ENCODE measurements at places on chromosomes 11 and 22. TPM values are rescaled to one million over a fixed set of nuclear protein-coding genes. Genes with fewer than 3 reads are reported as not detected.

DNA sequence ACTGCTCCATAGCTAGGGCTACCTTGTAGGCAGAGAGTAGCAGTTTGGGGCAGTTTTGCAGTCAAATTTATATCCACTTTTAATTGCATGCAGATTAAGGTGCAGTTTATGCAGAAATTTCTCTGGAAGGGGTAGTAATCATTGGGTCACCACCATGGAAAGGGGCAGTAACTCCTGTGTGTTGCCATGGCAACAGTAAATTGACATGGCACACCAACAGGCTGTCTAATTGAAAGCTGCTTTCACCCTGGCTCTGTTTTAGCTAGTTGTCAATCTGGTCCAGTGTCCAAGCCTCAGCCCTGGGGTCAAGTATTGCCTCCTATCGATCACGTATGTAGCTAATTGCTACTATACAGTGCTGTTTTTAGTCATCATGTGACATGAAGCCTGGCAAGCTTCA lies 786.1 kb upstream of the CNTN5 start:
- no peak for DNase-seq
- H3K4me1 ChIP-seq: no peaks in the 10 kb centered on the region
- H3K36me3 ChIP-seq: no peaks in the 10 kb centered on the region
- H3K27me3 ChIP-seq: no peaks in the 10 kb centered on the region

DNA sequence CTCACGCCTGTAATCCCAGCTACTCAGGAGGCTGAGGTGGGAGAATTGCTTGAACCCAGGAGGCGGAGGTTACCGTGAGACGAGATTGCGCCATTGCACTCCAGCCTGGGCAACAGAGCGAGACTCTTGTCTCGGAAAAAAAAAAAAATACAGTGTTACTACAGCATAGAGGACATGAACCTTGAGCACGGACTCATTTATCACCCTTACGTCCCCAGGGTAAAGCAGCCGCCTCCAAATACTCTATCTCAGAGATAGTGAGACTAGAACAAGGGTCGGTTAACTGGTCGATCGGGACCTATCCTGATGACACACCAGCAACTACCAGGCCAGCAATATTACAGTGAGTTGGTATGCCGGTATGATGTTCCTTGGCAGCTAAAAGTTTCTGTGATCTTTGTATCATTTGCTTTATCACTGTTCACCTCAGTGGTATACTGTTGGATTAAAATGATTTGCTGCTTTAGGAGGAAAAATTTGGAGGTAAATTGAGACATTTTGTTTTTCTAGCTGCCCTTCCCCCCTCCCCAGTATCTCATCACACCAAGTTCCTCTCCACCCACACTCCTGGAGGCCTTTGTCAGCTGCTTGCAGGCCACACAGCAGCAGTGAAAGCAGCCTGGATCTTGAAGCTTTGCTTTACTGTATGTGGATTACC lies 7.0 kb upstream of the SIDT2 start:
- DNase-seq: no peak
- H3K27ac ChIP-seq: no peak overlapping the region
- peaks cover 2% of the 10 kb centered on the region for H3K27me3 ChIP-seq

DNA sequence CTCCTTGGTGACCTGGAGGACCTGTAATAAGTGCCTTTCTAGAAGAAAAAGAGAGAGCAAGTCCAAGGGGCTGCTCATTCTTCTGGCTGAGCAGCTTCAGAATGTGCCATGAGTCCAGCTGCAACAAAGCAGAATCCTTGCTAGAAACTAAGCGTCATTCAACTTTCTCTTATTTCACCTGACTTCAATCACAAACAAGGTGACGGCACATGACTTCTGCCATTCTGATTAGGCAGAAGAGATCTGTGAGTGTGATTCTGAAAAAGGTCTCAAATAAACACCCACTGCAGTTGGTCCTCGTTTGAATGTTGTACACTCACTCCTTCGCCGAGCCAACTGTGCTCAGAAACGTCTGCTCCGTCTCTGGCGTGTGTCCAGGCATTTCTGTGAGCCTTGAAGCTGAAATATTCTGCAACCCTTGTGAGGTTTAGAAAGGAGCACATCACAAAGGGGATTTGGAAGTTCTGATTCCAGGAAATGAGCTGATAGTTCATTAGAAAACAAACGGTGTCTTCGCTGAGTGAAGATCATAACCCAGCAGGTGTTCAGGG lies 623.8 kb upstream of the KIRREL3 start:
- no peak overlapping the region for H3K4me3 ChIP-seq
- H3K4me1 ChIP-seq: peaks cover 22% of the 10 kb centered on the region
- H3K36me3 ChIP-seq: no peaks in the 10 kb centered on the region
- H3K27ac ChIP-seq: no peak overlapping the region

DNA sequence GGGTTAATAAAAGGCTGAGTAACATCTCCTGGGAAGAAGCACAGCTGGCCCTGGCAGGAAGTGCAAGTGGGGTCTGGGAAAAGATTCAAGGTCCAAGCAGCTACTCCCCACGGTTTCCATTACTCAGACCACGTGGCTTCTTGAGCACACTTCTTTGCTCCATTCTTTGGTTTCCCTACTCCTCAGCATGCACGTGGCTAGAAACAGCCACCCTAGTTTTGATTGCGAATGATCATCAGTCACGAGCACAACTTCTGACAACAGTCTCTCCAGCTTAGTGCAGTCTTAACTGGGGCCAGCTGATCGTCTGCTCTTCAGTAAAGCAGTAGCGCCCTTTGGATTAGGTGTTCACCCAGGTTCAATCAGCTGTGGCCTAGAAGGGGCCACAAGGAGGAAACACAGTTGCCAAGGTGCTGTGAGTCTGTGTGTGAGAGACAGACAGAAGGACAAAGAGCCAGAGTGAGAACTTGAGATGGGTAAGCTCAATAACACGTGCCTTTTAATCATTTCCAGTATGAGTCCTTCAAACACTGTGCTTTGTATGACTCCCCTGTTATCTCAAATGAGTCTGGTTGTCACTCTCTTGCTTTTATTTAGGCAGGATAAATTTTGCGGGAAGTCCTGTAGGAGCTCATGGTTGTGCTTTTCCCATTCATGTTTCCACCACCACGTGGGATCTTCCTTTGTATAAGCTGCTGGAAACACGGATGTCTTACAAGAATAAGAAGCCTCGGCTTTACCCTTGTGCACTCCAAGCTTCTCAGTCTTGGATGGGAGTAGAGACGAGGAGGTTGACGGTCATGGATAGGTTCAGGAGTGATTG lies 901 bp upstream of the PARVA start:
- H3K27me3 ChIP-seq: peaks cover 4% of the 10 kb centered on the region
- peak overlapping the region; percentile 65 for H3K4me3 ChIP-seq
- peaks cover 14% of the 10 kb centered on the region for H3K4me1 ChIP-seq
- H3K36me3 ChIP-seq: no peaks in the 10 kb centered on the region
- H3K27ac ChIP-seq: no peak overlapping the region

GRCh38 chr11:114651145-114651718 lies 27.1 kb upstream of the NXPE2 start:
- H3K27ac ChIP-seq: no peak overlapping the region
- no peaks in the 10 kb centered on the region for H3K36me3 ChIP-seq
- no peak overlapping the region for H3K4me3 ChIP-seq
- peaks cover 4% of the 10 kb centered on the region for H3K27me3 ChIP-seq
- H3K4me1 ChIP-seq: no peaks in the 10 kb centered on the region

- peaks cover 6% of the 10 kb centered on the region for H3K27me3 ChIP-seq
- peak overlapping the region; percentile 90 for H3K4me3 ChIP-seq
- peak; percentile 23 for DNase-seq
- H3K27ac ChIP-seq: peak overlapping the region; percentile 82
- H3K36me3 ChIP-seq: no peaks in the 10 kb centered on the region
Observed at GRCh38 chr22:45163099-45163450, 650 bp upstream of the NUP50 start.

DNA sequence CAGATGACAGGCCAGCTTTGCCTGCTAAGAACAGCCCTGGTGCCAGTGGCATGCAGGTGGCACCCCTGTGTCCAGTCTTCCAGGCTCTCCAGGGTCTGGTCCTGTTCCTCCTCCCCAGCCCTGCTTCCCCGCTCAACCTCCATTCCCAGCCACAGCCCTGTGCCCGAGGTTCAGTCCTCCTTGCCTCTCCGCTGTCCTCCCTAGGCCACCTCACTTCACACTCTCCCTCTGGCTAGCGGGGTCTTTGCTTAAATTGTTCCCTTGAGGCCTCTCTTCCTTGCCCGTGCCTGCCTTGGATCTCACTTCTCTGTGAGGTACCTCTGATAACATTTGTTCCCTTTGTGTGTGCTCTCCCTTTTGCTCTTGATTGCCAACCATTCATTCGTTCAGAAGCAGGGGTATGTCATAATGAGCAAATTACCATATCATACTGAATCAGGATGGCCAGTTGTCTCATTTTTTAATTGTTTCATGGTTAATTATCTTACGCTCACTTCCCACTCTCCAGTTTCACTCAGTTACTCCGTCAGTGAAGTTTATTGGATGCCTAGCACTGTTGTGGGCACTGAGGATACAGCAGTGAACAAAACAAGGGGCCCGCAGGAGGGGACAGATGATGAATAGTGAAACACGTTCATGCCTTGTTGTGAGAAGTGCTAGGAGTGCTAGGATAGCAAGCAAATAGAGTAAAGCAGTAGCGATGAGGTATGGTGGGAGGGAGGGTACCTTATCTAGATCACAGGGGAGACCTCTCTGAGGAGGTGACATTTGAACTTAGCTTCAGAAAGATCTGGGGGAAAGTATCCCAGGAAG lies 7.4 kb downstream of the BMAL1 start:
- H3K36me3 ChIP-seq: no peaks in the 10 kb centered on the region
- no peak for DNase-seq
- peaks cover 9% of the 10 kb centered on the region for H3K4me1 ChIP-seq

DNA sequence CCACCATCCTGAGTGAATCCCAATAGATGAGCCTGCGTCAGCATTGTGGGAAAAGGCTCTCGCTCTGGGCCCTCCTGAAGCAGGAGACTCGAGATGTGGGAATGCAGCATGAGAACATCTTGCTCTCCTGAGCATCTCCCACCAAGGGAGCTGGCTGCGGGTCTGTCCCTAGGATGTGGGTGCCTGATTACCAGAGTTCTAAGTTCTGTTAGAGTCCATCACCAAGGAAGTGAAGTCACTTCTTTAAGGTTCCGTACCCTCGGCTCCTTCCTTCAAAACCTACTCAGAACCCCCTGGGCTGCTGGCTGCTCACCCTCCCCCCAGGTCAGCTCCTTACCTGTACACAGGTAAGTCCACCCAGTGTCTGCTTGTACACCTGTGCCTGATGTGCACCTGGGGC lies 100.5 kb upstream of the IGLL5 start:
- peaks cover 5% of the 10 kb centered on the region for H3K27me3 ChIP-seq
- H3K36me3 ChIP-seq: no peaks in the 10 kb centered on the region
- no peak overlapping the region for H3K4me3 ChIP-seq

The POU2AF2 gene
- not detected for total RNA-seq
